NCI-H446 treated with DMSO at 0.1 percent for 48 hours (cell line): ENCODE measurements at places on chromosomes 6 and 20.

GRCh38 chr6:43786664-43787329 is 16.8 kb downstream of the VEGFA start:
- no peak for DNase-seq

GRCh38 chr6:142927271-142927580 is 17.8 kb downstream of the HIVEP2 start:
- no peak for DNase-seq

GRCh38 chr6:67252663-67253062 is 1382.4 kb upstream of the ADGRB3 start:
- DNase-seq: no peak

GRCh38 chr6:157845493-157846259 is 22.6 kb downstream of the SNX9 start:
- DNase-seq: no peak

DNA sequence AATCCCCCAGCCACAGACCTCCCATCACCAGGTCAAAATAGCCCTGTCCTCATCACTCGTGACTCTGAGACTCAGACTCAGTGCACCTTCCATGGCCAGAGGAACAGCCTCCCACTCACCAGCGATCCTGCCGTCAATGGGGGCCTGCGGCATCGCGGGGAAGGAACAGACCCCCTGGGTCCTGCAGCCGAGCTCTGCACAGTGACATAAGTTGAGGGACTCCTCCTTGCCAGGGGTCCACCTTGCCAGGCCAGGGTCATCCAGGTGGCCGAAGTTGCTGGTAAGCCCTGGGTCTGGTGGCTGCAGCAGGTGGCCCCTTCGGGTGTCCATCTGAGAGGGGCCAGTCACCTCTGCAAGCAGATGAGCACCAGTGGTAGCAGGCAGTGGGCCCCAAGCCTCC is 16.3 kb downstream of the ETV7 start:
- no peak for DNase-seq

DNA sequence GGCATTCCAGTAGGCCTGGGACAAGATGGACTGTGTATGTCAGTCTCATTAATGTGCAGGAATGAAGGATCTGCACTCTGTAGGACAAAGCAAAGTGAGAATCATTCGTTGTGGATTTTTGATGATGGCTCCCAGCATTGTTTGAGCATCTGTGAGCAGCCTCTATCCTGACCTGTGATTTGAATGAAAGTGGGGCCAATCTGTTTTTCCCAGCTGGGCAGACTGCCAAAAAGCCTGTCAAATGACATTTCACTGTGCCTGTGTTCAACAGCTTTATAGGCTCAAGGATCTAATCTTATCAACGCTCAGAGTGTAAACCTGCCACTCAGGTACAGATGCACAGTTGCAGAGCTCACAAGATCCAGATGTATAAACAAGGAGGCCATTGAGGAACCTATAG is 86.7 kb upstream of the SYNDIG1 start:
- peak; percentile 54 for DNase-seq

DNA sequence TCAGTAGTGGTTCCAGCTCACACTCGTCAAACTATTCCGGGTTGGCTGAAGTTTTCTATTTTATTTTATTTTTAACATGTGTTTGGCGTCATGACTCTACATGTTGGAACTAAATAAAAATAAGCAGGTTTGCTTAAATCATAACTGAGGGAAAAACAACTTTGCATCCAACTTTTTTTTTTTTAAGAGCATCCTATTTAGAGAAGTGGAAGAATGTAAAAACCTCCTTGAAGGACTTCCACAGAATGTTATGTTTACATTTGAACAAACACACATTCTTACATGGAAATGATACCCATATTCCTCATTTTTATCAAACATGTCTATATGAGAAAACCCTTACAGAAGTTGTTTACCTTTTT is 659 bp downstream of the PRDM1 start:
- DNase-seq: no peak

- no peak for DNase-seq
These were observed 174.3 kb downstream of the SCP2D1 start for GRCh38 chr20:18987781-18988360.

DNA sequence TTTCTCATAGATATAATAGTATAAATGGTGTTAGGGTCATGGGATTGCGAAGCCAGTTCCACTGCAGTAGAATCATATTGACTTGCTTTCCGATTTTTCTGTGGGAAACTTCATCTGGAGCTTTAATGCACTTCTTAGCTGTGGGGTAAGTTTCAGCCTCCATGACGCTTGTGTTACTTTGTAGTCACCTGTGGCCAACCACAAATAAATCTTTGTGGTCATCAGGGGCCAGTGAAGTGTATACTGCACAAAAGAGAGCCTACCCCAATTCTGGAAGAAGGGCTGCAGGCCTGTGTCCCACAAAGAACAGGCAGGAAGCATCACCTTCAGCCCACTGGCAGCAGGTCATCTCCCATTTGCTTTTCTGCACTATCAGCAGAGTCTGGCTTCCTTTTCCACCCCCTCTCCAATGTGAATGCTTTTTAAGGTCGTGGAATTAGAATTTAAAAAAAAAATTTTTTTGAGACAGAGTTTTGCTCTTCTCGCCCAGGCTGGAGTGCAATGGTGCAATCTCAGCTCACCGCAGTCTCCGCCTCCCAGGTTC is 32.0 kb downstream of the MTHFD1L start:
- no peak for DNase-seq

DNA sequence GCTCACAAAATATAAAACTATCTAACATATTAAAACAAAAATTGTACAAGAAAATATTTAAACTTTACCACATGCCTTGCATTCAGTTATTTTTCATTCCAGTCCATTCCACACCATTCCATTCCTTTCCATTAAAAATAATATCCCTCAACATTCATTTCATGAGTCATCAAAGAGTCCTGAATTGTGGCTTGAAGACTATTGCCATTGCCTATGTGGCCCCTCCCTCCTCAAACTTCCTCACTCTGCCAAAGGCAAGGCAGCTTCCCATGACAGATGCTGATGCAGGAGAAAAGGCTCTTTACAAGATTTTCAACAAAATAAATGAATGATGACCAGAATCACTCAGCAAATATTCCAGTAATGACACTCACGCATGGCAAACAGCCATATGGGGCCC is 31.7 kb downstream of the IL20RA start:
- peak; percentile 17 for DNase-seq

GRCh38 chr20:35586751-35587425 is 28.7 kb upstream of the SPAG4 start:
- DNase-seq: no peak

GRCh38 chr6:114058435-114058834 is 87.5 kb upstream of the HDAC2 start:
- DNase-seq: no peak

GRCh38 chr20:38692436-38693411 is 31.6 kb upstream of the SLC32A1 start:
- DNase-seq: no peak

- no peak for DNase-seq
These were observed 143.9 kb downstream of the BCAS1 start for GRCh38 chr20:53926428-53927028.

GRCh38 chr6:111604259-111605099 is 1.2 kb downstream of the TRAF3IP2 start:
- no peak for DNase-seq

- no peak for DNase-seq
These were observed 108.2 kb downstream of the UST start for GRCh38 chr6:148854992-148855391.

GRCh38 chr20:44720997-44721784 is 6.0 kb downstream of the CCN5 start:
- DNase-seq: no peak

GRCh38 chr6:106546691-106547414 is 82.4 kb downstream of the RTN4IP1 start:
- DNase-seq: no peak

- DNase-seq: no peak
These were observed 900.1 kb upstream of the SLC35B3 start for GRCh38 chr6:9335431-9335830.

DNA sequence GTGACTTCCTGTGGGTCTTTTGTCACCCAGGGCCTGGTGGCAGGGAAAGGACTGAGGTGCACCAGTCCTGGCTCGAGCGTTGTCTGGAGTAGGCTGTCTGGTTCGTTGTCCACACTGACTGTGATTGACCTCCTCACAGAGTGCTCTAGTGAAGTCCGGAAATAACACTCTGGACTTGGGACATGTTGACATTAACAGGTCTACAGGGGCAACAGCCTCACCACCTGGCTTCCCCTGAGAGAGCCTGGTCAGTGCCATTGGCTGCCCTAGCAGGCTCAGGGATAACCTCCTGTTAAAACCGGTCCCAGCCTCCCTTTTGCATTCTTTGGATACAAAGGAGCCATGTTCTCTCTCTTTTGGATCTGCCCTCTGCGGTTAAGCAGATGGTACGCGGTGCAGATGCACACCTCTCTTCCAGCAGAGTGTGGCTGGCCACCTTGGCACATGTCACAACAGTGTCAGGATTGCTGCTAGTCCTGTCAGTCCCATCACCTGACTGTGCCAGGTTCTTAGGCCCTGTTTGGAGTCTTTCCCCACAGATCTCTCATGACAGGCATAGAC is 46.2 kb downstream of the CDS2 start:
- no peak for DNase-seq

DNA sequence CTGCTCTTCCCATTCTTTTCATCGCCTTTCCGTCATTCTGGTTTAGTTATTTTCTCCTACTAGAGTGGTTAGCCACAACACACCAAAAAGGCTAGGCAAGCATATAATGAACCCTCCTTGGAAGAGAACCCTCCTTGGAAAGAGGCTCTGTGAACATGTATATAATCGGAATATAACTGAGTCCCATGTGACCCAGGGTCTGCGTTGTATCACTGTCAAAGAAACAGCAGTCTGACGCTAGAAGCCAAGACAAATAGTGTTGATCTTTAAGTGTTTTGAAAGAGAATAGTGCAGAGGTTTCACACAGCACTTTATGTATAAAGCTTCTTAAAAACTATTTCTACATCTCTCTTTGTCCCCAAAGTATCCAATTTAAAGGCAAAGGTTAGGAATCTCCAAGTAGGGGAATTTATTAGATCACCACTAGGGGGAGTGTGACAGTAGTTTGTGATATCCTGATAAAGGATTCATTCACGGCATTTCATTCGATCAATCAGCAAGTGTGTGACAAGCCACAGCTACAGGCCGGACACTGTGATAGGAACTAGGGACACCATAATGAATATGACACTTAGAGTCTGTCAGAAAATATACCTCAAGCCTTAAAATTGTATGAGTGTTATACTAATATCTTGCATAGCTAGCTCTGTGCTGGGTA is 395.3 kb downstream of the CD109 start:
- peak; percentile 0 for DNase-seq

DNA sequence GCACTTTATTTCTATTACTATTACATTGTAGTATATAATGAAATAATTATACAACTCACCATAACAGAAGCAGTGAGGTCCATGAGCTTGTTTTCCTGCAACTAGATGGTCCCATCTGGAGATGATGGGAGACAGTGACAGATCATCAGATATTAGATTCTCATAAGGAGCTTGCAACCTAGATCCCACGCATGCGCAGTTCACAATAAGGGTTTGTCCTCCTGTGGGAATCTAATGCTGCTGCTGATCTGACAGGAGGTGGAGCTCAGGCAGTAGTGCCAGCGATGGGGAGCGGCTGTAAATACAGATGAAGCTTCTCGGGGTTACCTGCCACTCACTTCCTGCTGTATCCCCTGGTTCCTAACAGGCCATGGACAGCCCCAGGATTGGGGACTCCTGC is 139.5 kb upstream of the TCF21 start:
- DNase-seq: no peak

- DNase-seq: peak; percentile 29
These were observed 598.3 kb upstream of the HS3ST5 start for GRCh38 chr6:114941078-114941477.

- no peak for DNase-seq
These were observed 60.3 kb downstream of the UTRN start for GRCh38 chr6:144345451-144345850.

- DNase-seq: no peak
These were observed 300.9 kb downstream of the PREX1 start for GRCh38 chr20:48526936-48527335.

DNA sequence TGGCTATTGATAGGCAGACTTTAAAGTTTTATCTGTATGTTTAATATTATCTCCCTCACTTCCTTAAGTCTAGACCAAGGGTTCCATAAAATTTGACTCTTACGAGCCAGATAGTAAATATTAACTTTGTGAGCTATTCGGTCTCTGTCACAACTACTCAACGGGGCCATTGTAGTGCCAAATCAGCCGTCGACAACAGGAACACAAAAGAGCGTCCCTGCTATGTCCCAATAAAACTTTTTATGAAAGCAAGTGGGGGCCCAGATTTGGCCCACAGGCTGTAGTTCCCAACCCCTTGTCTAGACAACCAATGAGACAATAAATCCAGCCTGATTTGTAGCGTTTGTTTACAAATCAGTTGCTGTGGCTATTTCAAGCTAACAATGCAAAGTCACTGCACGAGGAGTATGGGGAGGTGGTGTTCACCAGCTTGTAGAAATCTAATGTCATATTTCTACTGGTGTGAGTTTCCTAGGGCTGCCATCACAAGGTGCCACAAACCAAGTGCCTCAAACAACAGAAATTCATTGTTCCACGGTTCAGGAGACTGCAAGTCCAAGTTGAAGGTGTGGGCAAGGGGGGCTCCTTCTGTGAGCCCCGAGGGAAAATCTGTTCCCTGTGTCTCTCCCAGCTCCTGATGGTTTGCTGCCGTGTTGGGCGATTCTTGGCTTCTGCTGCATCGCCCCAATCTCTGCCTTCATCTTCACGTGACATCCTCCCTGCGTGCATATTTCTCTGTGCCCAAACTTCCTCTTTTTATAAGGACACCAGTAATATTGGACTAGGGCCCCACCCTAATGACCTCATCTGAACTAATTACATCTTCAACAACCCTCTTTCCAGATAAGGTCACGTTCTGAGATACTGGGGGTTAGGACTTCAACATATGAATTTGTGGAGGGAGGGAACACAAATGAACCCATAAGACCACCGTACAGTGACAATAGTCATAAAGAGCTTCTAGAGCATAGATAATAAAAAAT is 356.0 kb upstream of the JARID2 start:
- DNase-seq: no peak

DNA sequence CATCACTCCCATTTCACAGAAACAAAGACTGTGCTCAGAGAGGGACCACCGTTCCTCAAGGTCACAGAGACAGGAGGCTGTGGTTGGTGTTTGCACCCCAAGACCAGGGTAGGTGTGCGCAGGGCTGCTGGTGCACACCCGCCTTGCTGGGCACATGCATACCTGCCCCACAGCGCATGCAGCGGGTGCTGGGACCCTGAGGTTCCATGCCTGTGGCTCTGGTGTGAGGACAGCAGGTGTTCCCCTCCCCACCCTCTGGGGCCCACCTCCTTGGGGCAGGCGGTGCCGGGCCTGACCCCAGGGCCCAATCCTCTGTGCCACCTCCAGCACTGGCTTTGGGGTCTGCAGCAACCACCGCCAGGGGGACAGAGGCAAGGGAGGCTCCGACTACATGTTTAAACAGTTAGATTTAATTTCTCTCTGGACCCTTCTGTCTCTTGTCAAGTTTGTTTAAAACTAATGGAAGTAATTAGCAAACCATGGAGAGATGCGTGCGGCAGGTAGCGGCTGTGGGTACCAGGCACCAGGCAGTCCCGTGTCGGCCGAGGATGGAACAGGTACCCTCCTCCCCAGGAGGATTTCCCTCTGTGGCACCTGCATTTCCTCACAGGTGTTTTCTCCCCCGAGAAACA is 327.8 kb downstream of the TAF4 start:
- no peak for DNase-seq
